HT-29 (cell line): ENCODE measurements at places on chromosomes 7 and 10.
A peak's percentile ranks its signal among the peaks of the same experiment; 100 is the strongest.

GRCh38 chr7:12713625-12714378 is 26.4 kb downstream of the ARL4A start:
- no peak for DNase-seq

GRCh38 chr7:29921404-29922010 is 68.1 kb downstream of the SCRN1 start:
- DNase-seq, result peak; percentile 87

GRCh38 chr10:50577681-50578350 is 45.9 kb downstream of the SGMS1 start:
- DNase-seq, result no peak

DNA sequence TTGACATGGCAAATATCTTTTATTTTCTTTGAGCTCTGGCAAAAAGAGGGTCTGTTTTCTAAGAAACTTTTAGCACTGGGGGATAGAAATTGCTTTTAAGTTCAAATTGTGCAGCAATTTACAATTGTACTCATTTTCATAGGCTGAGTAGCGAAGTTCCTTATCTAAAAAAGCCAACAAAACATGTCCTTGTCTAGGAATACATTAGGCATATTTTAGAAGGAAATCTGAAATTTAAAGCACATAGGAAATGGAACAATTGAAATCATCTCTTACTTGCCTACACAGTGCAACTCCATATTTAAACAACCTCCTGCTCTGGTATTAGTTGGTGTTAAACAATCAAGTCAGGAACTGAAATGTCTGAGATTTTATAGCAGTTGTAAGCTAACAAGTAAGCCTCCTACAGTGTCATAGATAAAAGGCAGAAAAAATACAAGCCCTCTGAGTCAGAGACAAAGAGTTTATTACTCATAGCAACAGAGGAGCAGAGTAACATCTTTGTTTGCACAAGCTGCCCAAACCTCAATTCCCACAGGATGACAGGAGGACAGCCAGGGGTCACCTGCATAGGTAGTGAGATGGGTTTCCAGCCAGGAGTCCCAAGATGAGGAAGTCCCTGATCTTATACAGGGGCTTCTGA is 280.2 kb upstream of the HGF start:
- peak; percentile 65 for DNase-seq

DNA sequence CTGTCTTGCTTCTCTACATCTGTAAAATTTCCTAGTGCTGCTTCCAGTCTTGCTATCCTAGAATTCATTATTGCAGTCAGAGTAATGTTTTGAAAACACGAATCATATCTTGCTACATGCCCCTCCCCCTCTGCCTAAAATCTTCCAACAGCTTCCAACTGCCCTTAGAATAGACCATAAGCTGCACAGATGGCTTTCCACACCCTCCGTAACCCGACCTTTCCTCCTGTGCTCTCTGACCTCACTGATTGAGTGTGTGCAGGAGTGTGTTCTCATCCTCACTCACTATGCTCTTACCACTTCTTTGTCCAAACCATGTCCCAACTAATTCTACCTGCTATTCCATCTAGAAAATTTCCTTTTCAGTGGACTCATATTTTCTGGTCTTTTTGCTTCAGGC is 121.2 kb upstream of the ANKRD1 start:
- no peak for DNase-seq

- no peak for DNase-seq
These were observed 156.1 kb downstream of the MAD1L1 start for GRCh38 chr7:2076649-2077064.

DNA sequence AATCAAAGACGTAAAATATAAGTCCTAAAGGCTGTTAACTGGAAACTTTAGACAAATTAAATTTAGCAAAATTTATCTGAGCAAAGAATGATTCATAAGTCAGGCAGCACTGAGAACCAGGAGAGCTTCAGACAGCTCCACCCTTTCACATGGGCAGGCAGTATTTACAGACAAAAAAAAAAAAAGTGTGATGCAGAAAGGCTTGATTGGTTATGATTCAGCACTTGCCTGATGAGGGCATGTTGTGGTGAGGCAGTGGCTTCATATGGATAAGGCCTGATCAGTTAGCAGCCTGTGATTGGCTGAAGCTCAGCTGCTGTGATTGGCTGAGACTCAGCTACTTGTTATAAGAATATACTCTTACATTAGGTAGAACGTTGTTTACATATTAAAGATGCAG is 495.4 kb upstream of the POM121L12 start:
- peak; percentile 50 for DNase-seq

DNA sequence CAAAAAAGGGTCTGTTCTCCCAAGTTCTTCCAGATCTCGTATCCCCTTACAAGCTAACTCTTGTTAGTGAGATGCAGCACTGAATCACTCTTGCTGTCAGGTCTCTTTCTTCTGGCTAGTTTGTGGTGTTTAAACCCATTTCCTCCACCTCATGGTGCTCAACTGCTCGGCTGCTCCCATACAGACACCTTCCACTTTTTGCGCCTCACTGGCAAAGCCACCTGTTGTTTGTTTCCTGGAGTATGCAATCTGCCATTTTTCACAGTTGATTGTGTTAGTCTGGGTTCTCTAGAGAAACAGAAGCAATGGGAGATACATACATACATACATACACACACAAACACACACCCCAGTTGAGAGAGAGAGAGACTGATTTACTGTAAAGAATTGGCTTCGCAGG is 124.4 kb upstream of the SP8 start:
- no peak for DNase-seq

- no peak for DNase-seq
These were observed 518.2 kb downstream of the SORCS3 start for GRCh38 chr10:105159268-105159667.

DNA sequence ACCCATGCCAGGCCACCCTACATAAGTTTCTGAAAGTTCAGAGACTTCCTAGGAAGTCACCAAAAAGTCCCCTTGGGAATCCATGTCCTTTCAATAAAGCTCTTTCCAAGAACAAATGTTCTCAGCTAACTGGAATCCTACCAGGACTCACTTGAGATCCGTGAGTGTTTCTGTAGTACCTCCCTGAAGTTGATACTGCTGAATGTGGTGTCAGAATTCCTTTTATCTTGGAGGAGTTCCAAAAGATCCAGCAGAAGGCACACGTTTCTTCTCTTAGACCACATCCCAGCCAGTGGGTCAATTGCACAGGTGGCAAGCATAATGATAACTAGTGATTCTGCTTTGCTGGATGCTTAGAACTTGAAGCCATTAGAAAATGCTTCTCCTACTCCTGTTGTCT is 689.7 kb upstream of the IGFBP3 start:
- no peak for DNase-seq

DNA sequence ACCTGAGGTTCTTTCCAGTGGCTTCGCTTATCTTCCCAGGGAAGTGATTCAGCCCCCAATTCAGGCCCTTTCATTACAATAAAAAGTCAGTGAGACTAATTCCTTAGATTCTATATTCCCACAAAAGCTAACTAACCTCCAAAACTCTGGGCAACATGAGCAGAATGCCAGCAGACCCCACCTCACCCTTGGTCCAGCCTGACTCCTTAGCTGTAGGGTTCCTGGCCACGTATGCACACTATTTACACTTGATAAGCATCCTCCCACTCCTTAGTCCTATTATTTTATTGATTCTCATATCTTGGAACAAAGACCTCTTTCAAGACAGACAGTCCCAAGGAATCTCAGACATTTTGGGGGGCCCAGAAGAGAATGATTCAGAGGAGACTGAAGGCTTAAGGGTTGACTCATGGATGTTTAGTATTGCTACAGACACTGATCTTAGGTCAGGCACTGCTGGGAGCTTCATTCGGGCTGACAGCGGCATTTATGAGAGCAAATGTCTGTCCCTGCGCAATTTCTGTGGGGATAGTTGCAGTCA is 162.6 kb upstream of the GDF10 start:
- DNase-seq, result no peak

GRCh38 chr10:47037654-47038425 is 126.6 kb downstream of the PTPN20 start:
- DNase-seq, result no peak

DNA sequence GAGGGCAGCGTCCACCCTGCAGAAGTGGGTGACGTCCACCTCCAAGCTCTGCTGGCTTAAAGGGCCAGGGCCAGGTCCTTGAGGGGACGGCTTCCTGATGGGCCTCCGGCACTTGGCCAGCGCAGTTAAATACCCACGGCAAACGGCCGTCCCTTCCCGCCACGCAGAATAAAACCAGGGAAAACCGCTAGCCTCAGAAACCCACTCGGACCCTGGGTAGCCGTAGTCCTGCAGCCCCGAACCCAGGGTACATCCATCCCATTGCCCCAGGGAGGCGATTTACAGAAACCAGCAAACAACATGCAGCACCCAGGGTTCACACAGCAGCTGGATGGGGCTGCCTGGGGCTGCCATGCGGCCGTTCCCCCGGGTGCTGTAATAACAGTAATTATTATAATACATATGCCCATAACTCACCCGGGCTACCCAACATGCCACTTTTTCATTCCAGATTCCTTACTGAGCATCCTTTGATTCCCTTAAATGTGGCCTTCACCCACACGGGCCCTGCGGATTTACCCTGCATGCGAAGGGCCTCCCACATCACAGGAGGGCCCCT is 81.5 kb upstream of the PDGFA start:
- no peak for DNase-seq

GRCh38 chr7:40546616-40547501 is 412.1 kb downstream of the SUGCT start:
- no peak for DNase-seq

- peak; percentile 87 for DNase-seq
These were observed 21.6 kb upstream of the AP5Z1 start for GRCh38 chr7:4753598-4754432.

DNA sequence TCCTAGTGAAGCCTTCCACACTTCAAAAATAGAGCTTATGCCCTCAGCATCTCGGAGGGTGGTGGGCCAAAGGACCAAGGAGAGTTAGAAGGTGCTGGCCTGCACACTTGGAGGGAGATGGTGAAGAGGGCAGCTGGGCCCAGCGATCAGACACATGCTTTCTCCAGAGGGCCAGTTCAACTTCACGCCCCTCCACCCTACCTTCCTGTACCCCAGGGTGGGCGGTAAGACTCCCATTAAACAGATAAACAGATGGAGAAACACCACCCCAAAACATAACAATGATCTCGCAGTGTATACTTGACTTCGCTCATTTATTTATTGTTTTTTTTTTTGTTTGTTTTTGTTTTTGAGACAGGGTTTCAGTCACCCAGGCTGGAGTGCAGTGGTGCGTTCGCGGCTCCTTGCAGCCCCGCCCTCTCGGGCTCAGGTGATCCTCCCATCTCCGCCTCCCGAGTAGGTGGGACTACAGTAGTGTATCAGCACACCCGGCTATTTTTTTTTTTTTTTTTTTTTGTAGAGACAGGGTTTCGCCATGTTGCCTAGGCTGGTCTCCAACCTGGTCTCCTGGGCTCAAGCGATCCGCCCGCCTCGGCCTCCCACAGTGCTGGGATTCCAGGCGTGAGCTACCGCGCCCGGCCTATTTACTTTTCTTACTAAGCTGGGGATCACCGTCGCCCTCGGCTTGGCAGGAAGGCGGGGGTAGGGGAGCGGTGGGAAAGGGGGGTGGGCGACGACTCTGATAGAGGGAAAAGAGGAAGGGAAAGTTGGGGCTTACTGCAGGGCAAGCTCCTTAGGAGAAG is 1.8 kb downstream of the C10orf95 start:
- DNase-seq, result peak; percentile 81

DNA sequence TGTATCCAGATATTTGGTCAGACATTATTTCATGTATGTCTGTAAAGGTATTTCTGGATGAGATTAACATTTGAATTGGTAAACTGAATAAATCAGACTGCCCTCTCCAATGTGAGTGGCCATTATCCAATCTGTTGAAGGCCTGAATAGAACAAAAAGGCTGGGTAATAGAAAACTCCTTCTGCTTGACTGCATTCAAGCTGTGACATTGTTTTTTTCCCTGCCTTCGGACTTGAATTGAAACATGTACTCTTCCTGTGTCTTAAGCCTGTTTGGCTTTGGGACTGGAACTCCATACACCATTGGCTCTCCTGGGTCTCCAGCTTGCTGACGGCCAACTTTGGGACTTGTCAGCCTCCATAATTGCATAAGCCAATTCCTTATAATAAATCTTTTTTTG is 36.0 kb upstream of the ARHGAP21 start:
- no peak for DNase-seq

- DNase-seq, result no peak
These were observed 136.4 kb downstream of the TMEM26 start for GRCh38 chr10:61316676-61317265.

DNA sequence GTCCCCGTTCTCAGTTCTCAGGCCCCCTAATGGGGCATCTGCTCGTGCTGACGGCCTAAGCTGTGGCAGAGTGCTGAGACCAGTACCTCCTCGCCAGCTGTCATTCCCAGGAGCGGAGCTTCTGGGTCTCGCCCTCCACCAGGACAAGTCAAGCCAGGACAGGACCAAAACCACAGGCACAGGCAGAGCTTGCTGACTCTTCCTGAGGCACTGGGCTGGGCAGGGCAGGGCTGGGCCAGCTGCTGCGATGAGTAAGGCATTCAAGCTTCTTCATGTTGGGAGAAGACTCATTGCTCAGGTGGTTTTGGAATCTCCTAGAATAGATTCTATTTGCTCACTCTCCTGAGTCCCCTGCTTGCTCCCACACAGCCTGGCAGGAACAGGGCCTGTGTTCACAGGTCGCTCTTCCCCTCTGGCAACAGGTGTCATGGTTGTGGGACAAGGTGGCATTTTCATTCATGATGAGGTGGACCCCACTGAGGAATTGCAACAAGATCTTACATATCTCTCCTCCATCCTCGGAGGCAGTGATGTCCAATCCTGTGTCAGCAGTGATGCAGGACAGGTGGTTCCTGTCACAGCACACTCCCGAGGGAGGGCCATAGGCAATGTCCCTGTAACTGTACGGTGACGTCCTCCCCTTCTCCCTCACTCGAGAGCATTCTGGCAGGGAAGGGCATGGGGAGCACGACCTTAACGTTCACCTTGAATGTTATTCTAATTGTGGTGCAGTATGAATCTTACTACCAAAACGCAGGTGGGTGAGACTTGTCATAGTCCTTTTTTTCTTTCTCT is 17.0 kb upstream of the SH3PXD2A start:
- no peak for DNase-seq

DNA sequence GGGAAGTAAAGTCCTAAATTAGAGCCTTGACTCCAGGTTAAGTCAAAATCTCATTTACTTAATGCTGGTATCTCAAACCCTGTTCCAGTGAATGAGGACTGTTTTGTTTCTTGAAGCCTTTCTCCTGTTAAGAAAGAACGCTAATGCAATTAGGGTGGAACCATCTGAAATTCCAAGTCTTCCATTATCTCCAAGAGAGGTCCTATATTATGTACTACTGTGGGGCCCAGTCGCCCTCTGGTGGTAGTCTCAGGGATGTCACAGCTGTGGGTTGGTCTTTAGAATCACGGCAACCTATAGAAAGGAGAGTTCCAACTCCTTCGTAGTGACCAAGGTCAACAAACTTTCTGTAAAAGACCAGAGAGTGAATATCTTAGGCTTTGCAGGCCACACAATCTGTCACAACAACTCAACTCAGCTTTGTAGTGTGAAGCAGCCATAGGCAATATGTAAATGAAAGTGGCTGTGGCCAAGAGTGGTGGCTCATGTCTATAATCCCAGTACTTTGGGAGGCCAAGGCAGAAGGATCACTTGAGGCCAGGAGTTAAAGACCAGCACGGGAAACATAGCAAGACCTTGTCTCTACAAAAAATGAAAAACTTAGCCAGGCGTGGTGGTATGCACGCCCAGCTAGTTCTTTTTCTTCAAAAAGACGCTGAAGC is 9.3 kb downstream of the RPP38 start:
- peak; percentile 90 for DNase-seq

GRCh38 chr10:89395141-89395540 is 2.7 kb downstream of the IFIT1 start:
- DNase-seq, result no peak

- DNase-seq, result peak; percentile 45
These were observed 55.5 kb upstream of the CABCOCO1 start for GRCh38 chr10:61606959-61607907.

- DNase-seq, result no peak
These were observed 126.9 kb downstream of the HIBADH start for GRCh38 chr7:27535795-27536194.
